Hippocampal formation (tissue), 2 donors: ENCODE measurements at places on chromosomes 3 and 15.

GRCh38 chr3:43785551-43785950, 94.8 kb downstream of the ABHD5 start:
- DNase-seq: no peak

- DNase-seq: no peak
Measured at GRCh38 chr3:112897791-112898190, 51.1 kb upstream of the CD200R1L start.

GRCh38 chr3:5690904-5691532, 503.5 kb downstream of the EDEM1 start:
- no peak for DNase-seq

GRCh38 chr15:41878355-41878699, 15.5 kb downstream of the SPTBN5 start:
- DNase-seq: no peak

DNA sequence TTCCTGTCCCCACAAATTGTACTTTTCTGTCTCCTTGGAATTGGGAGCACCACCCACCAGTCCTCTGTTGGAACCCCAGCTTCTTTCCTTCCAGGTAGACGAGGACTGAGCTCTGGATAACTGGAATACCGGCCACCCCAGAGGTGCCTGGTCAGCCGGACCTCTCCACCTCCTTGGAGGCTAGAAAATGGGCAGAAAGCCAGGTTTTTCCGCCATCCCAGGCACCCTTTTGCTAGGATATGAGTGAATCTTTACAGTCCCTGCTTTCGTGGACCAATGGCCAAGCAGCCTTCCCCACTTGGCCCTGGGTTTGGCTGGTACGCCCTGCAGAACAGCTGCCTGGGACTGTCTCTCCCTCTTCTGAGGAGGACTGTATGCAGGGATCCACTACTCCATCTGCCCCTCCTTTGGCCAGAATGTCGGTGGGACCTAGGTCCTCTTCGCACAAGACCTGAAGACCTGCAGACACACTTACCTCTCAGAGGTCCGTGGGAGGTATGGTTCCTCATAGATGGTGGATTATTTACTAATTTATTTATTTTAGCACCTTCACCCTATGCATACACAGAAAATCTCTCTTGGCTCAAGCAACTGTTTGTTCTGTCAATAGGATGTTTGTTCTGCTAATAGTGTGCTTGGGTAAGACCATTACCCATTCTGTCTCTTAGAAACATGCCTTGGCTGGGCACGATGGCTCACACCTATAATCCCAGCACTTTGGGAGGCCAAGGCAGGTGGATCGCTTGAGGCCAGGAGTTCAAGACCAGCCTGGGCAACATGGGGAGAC, 8.6 kb upstream of the CHAC1 start:
- DNase-seq: no peak

DNA sequence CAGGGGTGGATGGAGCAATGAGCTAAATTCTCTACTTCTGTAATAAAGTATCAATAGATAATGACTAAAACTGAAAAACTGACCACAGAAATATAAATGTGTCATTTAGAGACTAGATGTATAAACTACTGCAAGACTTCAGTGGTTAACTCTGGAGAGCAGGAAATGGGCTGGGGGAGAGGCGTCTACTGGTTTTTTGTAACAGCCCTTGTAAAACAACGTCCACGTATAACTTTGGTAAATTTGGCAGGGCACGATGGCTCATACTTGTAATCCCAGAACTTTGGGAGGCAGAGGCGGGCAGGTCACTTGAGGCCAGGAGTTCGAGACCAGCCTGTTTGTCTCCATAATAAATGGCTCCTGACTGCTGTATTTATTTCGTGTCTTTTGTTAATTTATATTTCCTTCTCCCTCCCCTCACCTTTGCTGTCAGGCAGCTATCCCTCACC, 12.5 kb downstream of the RAB27A start:
- DNase-seq: no peak

- DNase-seq: no peak
Measured at GRCh38 chr15:23387621-23388190, 33.2 kb downstream of the GOLGA8S start.

GRCh38 chr3:40924559-40925141, 274.7 kb upstream of the CTNNB1 start:
- no peak for DNase-seq

GRCh38 chr3:188294823-188295487, 141.0 kb downstream of the LPP start:
- DNase-seq: peak; percentile 64

GRCh38 chr3:50316657-50317242, 5.8 kb downstream of the HYAL2 start:
- no peak for DNase-seq

DNA sequence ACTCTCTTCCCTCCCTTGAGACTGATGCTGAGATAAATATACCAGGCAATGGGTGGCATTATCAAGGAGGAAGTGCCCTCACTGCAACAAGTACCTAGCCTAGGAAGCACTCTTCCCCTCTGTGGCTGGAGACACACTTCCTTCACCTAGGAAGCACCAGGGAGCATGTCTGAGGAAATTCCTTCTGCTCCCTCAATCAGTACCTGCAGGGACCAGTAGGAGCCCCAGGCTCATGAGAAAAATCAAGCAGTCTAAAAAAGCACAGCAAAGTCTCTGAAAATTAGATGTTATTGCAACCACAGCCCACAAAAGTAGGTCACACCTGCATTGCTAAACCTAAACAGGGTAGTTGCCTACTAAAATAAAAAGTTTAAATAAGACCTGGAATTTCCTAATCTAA, 78.2 kb upstream of the TRPM1 start:
- no peak for DNase-seq

DNA sequence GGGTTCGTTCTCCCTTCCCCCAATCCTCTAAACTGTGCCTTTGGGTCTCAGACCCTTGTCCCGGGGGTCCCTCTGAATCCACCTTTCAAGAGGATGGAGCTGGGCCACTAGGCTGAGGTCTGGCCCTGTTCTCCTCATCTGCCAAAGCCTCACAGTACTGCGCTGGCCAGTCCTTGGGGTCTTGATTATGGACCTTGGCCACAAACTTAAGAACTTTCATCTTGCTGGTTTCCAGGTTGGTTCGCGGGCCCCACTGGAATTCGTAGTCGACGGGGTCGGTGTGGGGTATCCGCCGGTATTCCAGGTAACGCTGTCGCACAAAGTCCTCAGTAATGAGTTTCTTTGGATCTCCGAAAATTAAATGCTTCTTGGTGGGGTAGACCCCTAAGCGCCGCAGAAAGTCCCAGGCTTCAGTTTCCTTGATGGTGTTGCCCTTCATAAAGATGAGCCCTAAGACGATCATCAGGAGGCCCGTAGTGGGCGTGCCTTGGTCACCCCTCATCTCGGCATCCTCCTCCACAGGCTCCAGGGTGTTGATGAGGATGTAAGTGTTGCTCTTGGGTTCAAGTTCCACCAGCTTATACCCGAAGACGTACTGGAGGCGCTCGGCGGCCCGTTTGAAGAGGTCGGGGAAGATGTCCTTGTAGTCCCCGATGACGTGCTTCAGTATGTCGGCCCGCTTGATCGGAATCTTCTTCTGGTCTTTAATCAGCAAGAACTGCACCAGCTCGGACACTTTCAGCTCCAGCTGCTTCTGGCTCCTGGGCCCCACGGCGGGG, 727 bp downstream of the NSMCE3 start:
- peak; percentile 53 for DNase-seq
